ENCODE measurements at places on chromosomes 1 and 21.

DNA sequence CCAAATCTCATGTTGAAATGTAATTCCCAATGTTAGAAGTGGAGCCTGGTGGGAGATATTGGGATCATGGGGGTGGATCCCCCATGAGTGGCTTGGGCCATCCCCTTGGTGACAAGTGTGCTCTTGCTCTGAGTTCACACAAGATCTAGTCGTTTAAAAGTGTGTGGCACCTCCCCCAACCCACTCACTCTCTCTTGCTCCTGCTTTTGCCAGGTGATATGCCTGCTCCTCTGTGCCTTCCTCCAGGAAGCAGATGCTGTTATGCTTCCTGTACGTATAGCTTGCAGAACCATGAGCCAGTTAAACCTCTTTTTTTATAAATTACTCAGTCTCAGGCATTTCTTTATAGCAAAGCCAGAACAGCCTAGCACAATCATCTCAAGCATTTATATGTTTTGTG lies 23.0 kb upstream of the HSPA13 start:
- no peak for DNase-seq

DNA sequence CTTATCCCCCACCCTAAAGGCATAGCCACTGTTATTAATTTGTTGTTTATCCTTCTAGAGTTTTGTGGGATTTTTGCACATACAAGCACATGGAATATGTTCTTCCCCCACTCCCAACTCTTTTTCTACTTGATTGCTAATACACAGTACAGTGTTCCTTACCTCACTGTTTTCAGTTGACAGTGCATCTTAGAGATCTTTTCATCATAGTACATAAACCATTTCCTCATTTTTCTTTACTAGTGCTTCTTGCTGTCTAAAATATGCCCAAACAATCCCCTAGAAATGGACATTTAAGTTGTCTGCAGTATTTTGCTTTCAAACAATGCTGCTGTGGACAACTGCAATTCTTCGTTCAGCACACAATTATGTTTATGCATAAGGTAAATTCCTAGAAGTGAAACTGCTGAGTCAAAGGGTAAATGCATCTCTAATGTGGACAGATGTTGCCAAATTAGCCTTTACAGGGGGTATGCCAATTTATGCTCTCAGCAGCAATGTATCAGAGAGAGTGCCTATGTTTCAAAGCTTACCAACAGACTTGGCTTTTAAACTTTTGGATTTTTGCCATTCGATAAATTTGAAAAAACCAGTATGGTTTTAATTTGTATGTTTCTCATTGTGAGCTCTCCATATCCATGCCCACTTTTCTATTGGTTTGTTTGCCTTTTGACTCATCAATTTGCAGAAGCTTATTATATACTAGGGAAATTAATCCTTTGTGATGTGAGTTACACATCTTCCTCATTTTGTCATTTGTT lies 132.6 kb downstream of the MRPS6 start:
- no peak for DNase-seq

DNA sequence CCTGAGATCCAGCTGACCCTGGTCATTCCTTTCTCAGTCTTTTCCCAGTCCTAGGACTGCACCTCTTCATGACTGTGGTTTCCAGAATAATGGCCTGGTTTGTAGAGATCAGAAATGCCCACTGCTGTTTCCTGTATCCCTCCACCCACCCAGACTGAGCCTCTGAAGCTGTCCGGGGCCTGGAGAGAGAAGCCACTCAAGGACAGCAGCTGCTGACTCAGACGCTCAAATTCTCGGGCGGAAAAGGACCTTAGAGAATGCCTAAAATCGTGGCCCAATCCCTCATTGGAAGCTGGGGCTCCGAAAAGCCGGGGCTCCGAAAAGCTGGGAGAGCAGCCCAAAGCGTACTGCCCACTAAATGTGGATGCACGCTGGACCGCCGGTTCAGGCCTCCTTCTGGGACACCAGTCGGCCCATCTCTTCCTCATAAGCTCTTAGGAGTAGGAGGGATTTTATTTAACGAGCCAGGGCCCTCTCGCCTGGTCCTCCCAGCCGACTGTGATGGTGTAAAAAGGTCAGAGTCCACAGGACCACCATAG lies 7.8 kb upstream of the GPR61 start:
- no peak for DNase-seq

- no peak for DNase-seq
Measured at GRCh38 chr1:119141660-119142059, 1.2 kb upstream of the WARS2 start.

- DNase-seq, result peak; percentile 30
Measured at GRCh38 chr1:116380499-116381242, 7.6 kb downstream of the ATP1A1 start.

DNA sequence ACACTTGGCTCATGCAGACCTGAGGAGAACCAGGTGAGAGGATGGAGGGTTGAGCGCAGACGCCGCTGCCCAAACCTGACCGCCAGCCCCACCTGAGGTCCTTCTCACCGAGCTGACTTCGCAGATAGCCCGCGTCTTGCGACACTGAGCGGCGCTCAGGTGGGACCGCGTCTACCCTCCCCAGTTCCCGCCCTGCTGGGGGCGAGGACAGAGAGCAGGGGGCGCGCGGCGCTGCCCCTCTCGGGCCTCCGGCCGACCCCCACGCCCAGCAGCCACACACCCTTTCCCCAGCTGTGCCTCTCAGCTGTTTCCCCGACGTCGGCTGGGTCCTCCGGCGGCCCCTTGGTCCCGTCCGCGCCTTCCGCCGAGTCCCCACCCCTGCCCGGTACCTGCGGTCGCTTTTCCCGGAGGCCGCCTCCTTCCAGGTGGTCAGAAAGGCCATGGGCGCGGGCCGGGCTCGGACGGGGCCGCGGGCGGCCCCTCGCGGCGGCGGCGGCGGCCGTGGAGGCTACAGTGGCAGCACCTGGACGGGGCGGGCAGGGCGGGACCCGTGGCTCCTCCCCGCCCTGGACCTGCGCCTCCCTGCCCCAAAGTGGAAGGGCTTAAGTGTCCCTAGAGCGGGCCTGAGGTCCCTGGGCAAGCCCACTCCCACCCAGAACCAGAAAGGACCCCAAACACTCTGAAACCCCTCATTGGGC lies 14.4 kb upstream of the TTC39A start:
- peak; percentile 47 for DNase-seq

GRCh38 chr21:43270800-43271301 lies 102.0 kb downstream of the CRYAA start:
- DNase-seq, result no peak

GRCh38 chr1:214018386-214019268 lies 30.9 kb downstream of the PROX1 start:
- DNase-seq, result no peak

DNA sequence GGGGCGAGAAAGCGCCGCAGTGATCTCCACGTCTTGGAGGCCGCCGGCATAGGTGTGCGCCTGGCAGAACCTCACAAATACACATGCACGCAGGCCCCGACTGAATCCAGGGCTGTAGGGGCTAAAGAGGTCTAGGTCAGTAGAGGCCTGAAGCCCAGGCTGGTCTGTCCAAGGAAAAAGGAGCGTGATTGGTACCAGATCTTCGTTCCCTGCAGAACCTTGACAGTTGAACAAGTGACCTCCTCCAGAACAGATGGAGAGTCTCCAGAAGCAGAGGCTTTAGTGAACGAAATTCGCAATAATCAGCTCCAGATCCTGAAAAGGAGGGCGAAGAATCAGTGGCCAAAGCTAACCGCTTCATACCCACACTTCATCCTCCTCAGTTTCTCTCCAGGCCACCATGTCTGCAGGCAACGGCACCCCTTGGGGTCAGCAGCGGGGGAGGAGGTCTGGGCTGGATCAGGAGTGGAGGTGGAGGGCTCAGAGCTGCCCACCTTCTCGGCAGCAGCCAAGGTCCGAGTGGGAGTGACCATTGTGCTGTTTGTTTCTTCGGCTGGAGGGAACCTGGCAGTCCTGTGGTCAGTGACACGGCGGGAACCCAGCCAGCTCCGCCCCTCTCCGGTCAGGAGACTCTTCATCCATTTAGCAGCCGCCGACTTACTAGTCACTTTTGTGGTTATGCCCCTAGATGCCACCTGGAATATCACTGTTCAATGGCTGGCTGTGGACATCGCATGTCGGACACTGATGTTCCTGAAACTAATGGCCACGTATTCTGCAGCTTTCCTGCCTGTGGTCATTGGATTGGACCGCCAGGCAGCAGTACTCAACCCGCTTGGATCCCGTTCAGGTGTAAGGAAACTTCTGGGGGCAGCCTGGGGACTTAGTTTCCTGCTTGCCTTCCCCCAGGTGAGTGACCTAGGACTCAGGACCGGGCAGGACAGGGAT lies 749 bp upstream of the PEX11B start:
- peak; percentile 23 for DNase-seq

GRCh38 chr1:1298861-1299685 lies 8.7 kb downstream of the ACAP3 start:
- DNase-seq, result no peak

DNA sequence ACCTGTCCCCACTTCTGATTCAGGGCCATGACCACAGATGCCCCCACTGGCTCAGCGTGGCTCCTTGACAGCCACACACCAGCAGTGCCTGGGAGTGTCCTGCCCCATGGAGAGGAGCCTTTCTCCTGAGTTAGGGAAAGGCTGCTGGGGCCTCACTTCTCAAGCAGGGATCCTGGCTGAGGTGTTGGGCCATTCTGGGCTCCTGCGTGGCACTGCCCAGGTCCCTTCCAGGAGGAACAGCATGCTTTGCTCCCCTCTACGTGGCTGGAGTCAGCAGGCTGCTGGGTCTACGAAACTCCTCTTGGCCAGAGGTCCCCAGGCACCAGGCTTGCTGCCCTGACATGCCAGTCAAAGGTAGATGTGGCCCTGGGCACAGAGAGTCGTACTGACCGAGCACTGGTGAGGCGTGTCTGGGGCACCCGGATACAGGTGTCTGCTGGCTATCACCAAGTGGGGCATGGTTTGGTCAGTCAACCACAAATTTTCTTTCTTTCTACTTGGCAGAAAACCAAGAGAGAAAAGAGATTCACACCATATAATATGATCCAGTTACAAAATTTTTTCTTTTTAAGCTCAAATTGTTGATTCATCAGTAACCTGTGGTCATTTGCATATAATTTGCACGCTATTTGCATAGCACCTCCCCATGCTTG lies 4.1 kb downstream of the ADORA1 start:
- DNase-seq, result no peak

DNA sequence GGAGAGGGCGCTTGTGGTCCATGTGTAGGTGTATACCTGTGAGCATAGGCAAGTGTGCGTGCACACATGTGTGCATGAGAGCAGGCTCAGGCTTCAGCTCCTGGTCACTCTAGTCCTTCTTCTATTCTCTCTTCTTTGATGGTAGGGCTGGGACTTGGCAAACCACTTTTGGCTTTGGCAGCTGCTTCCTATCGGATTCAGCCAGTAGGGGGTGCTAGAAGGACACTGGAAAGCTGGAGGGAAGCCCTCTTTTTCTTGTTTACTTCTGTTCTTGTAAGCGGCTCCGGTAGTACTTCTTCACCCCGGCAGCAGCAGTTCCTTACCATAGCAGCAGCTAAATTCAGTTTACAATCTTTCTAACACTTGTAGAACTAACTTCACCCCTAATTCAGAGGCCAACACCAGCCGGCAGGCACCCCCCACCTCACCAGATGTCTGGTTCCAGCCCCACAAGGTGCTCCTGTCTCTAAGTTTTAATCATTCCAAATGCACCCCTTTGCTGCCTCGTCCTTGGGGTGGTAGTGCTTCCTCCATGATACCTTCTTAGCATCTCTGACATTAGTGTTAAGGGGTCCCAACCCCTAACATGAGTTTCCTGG lies 25.1 kb downstream of the NENF start:
- peak; percentile 38 for DNase-seq

All from germinal center (tissue), 1 donor.